ENCODE measurements at places on chromosomes 13 and 19.

GRCh38 chr19:7869453-7869909 is 4.7 kb downstream of the PRR36 start:
- ATAC-seq, result no peak

DNA sequence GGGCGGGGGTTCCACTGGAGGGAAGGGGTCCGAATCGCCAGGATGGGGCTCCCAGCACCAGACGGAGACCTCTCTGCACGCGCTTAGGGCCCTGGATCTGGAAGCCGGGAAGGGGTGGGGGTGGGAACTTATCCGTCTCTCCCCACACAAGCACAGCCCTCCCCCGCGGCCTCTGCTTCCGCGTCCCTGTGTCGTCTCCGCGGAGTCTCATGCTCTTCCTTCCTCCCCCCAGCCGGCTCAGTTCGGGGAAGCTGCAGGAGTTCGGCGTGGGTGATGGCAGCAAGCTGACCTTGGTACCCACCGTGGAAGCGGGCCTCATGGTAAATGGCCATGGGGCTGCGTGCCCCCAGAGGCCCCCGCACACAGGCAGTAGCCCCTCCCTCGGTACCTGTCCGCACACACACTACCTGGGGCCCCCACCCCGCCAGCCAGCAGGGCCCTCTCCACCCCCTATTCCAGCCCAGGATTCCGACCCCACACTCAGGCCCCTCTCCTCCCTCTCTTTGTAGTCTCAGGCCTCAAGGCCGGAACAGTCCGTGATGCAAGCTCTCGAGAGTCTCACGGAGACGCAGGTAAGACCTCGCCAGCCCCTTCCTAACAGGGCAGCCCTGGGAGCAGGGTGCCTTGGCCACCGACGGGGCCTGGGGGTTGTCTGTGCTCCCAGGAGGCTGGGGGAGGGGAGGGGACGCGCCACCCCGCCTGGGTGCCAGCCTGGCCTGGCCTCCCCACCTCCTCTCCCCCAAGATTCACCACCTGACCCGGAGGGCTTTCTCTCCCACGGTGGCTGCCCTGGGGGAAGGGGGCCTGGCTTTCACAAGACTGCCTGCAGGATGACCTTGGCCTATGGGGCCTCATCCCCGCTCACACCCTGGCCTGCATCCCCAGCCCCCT is 3.2 kb downstream of the MIDN start:
- peak; percentile 0 for ATAC-seq

GRCh38 chr19:15113245-15114152 is 6.3 kb downstream of the SYDE1 start:
- peak; percentile 3 for ATAC-seq

DNA sequence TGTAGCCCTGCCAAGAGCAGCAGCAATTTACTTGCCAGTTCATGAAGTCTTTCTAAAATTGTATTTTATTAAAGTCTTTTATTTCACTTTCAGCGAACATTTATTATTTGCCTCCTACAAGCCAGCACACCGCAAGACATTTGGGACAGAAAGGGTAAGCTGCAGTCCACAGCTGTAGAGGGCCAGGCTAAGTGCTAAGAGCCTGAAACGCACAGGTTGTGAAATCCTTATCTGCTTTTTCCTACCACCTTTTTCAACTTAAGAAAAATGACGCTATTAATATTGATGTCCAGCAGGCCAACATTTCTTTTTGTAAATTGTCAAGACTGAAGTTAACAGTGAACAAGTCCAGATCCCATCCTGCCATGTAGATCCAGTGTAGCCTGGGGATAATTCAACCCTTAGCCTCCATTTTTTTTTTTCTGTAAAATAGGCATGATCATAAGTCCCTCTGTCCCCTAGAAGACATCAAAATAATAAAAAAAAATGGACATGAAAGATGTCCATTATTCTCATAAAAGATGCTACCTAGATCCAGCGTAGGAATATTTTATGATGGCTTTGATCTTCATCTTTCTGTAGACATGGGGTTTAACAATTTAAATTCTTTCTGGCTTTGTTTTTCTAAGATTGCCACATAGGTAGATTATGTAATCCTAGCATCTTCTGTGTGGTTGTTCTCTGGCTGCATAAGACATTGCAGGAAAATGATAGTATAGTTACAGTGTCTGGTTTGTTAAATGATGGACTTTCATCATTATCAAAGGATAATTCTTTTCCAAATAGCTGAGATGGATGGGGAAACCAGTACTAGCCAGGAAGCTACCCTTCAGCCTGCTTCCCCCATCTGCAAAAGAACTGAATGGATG is 128.4 kb downstream of the SHISA2 start:
- ATAC-seq, result no peak

DNA sequence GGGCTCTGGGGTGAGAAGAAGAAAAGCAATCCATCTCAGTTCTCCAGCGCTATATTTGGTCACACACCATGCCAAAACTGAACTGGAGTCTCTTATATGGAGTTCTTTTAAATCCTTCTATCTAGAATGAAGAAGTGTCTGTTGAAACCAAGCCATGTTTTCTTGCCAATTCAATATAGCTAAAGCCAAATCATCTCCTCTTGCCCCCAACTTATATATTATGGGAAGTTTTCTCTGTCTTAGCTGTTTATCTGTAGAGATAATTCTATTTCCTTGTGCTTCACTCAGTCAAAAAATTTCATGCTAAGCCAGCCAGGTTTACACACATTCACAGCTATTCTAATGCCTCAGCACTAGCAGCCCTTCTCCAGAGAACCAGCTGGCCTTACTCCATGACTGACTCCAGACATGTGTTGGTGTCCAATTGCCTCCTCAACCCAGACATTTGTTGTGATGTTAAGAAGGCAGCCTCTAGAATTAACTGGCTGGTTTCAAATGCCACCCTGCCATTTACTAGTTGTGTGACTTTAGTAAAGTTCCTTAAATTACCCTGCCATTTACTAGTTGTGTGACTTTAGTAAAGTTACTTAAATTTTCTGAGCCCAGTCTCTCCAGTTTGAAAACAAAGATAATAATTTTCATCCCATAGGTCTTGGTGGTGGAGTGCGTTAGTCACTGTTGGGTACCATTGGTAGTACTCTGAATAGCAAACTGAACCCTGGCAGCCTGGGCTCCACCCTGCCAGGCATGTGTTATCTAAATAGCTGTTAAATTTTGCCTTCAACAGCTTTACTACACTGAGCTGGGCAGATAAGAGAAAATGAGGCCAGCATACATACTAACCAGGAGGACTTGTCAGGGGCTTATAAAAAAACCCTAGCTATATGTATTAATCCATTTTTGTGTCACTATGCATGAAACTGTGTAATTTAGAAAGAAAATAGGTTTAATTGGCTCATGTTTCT is 525.1 kb downstream of the LMO7 start:
- no peak for ATAC-seq

GRCh38 chr19:31560086-31561060 is 211.1 kb upstream of the TSHZ3 start:
- no peak for ATAC-seq

Measured in SK-N-SH treated with all-trans-retinoic acid at 6 μM for 48 hours (cell line).